Neural crest cell (in vitro differentiated cells): ENCODE measurements at places on chromosomes 3 and 15. TPM values are rescaled to one million over a fixed set of nuclear protein-coding genes. Genes with fewer than 3 reads are reported as not detected.

DNA sequence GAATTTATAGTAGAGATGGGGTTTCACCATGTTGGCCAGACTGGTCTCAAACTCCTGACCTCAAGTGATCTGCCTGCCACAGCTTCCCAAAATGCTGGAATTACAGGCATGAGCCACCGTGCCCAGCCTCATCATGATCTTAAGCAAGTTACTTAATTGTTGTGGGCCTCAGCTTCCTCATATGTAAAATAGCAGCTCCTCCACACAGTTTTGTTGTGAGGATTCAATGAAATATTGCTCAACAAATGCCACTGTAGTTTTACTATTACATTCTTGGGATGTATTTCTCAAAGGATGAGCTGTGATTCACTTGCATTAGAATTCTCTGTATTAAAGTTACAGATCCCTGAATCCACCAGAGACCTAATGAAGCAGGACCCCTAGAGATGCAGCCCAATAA is 168.8 kb downstream of the ADAMTS9 start:
- no peak for DNase-seq

DNA sequence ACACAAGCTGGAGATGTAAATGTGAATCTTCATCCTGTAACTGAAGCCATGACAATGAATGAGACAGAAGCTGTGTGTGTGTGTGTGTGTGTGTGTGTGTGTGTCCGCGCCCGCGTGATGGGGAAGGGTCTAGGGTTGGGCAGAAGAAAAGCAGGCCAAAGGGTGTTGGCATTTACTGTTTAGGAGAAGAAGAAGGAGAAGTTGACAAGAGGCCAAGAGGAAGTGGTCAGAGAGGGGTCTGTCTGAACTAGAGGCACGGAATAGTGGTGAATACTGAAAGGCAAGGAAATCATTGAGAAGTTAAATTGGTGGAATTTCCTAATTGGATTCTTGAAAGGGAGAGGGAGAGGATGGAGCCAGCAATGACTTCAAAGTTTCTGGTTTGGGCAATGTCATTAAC is 5.6 kb upstream of the NCEH1 start:
- no peak for DNase-seq

DNA sequence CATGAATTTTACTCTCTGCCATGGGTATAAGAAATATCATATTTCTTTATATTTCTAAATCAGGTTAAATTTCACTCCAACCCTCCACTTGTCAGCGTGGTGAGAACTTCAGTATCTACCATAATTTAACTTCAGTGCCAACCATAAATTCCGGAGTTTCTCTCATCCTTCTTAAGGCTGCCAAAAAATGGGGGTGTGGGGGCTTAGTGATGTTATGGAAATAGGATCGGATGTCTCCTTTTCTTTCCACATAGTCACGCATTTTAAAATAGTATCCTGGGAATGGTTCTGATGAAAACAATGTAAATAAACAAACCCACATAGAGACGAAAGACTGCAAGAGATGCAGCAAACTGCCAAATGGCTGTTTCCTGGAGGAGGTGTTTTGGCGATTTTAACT is 12.9 kb upstream of the FAM3D start:
- no peak for DNase-seq

DNA sequence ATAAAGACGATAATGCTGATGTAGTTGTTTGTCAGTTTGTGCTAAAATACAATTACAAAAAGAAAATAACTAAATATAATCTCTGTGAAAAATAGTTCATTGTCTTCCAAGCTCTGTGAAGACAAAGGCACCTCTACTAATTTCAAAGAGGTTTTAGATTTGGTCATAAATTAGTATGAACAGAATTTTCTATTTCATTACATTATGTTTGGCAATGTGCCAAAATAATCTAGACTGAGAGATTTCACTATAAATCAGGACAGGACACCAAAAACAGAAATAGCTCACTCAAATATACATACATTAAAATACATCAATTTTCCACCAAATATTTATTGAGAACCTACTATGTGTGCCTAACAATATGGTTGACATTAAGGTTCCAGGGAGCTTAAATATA is 264.9 kb upstream of the CCDC54 start:
- no peak for DNase-seq

DNA sequence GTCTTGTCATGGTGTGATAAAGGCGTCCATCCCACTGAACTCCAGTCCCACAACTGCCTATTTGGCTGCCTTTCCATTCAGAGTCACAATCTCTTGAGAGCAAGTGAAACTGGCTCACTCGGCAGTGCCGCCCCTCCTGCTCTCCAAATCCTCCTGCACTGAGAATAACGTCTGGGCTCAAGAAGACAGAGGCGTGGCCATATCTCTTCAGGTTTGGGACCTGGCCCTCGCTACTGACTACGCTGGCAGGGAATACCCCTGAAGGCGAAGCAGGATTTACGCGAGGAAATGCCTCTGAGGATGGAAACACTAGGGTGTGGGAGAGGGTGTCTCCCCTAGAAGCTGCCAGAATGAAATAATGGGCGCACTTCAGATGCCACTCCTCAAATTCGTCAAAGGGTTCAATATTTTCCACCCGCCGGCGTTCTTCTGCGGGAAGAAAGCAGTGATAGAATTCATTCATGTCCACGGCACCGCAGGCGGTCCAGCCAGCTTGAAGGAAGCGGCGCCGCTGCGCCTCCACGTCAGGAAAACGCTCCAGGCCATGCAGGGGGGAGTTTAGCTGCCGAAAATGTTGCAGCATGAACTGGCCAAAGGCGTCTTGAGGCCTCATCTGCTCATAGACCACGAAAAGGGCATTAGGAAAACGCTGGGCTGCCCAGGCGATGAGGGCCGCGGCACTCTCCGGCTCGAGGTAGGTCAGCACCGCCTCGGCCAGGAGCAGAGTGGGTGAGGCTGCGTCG is 985 bp downstream of the LCMT2 start:
- peak; percentile 13 for DNase-seq

LRRC2 gene
- total RNA-seq = 0.12 TPM in 1 of 2 replicates, not detected in the other

LEKR1 gene
- 1.1 and 1.8 TPM in 2 replicates for total RNA-seq
